ENCODE measurements at places on chromosomes 2 and 18.

- DNase-seq: no peak
Observed at GRCh38 chr2:122636097-122636496, 880.6 kb downstream of the TSN start.

- DNase-seq: no peak
Observed at GRCh38 chr2:25018681-25019080, 23.2 kb upstream of the EFR3B start.

GRCh38 chr2:152676461-152676860 lies 40.8 kb downstream of the PRPF40A start:
- no peak for DNase-seq

GRCh38 chr18:27017901-27018500 lies 152.5 kb upstream of the AQP4 start:
- DNase-seq: no peak

DNA sequence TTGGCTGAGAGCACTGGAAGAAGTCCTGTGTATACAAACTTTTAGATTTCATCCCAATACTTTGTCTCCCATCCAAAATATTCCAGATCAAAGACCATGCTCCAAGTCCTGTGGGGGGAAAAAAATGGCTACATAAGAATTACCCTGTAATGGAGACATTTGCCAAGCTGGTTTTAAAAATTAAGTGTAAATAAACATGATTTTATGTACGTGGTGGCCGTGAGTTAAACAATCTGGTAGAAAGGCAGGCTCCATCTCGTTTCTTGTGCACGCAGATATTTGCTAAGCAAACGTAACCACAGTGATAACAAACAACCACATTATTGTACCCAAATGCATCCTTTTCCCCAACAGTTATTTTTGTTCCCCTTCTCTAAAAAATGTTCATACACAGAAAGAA lies 176.4 kb downstream of the ZNF516 start:
- DNase-seq: no peak

- DNase-seq: no peak
Observed at GRCh38 chr2:39838589-39838988, 59.5 kb upstream of the THUMPD2 start.

DNA sequence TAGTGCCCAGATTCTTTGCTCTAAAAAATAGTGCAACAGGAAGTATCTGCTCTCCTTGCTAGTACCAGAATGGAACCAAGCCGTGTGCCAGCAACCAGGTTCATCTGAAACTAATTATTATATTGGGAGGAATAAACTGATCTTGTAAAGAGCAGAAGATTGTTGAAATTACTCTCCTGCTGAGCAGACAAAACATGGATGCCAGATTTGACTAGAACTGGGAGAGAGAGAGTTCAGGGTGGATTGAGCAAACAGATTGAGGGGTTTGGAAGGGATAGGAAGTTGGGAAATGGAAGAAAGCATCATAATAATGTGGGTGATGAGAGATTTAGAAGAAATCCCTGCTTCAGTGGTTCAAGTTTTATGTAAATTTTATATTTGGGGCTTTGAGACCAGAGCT lies 160.1 kb upstream of the RASGRP3 start:
- no peak for DNase-seq

DNA sequence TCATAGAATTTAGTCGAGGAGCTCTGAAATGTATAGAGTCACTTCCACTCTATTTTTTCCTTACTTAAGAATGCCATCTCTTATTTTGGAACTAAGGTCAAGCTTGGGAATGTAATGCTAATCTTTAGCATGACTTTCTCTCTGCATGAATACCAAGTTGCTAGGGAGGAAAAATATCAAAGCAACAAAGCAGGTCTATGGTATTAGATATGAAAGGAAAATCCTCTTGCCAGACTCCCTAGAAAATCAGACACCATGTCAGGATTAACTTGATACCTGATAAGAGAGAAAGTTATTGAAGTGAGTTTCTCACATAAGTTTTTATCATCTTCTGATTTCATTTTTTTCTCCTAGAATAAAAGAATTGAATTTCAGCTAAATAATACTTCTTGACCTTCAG lies 341.7 kb upstream of the ZNF804A start:
- no peak for DNase-seq
